ENCODE measurements at places on chromosomes 3 and 15.

- no peak for DNase-seq
These were observed 142.7 kb upstream of the TMCO5A start for GRCh38 chr15:37791693-37792092.

GRCh38 chr3:24591661-24592555 lies 97.3 kb upstream of the THRB start:
- no peak for DNase-seq

- peak; percentile 25 for DNase-seq
These were observed 136.7 kb upstream of the ADAMTS9 start for GRCh38 chr3:64824394-64824909.

- DNase-seq, result no peak
These were observed 13.2 kb upstream of the RPL32 start for GRCh38 chr3:12854565-12854964.

DNA sequence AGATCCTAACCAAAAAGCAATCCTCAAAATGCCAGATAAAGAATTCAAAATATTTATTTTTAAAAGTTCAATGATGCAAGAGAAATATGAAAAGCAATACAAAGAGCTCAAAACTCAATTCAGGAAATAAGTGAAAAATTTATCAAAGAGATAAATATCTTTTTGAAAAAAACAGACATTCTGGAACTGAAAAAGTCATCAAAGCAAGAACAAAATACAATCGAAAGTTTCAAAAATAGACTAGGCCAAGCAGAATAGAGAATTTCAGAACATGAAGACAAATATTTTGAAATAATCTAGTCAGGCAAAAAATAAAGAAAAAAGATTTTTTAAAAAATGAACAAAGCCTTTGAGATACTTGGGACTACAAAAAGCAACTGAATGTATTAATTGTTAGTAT lies 83.4 kb upstream of the STT3B start:
- DNase-seq, result no peak

Measured in thyroid gland (tissue), 4 donors.